ENCODE measurements at places on chromosomes 12 and 14. TPM values are rescaled to one million over a fixed set of nuclear protein-coding genes. Genes with fewer than 3 reads are reported as not detected.

- H3K36me3 ChIP-seq = no peaks in the 10 kb centered on the region
- peak overlapping the region; percentile 44 for H3K27ac ChIP-seq
- H3K4me1 ChIP-seq = peaks cover 52% of the 10 kb centered on the region
- peaks cover 31% of the 10 kb centered on the region for H3K27me3 ChIP-seq
These were observed 4.7 kb downstream of the NID2 start for GRCh38 chr14:52064174-52064573.

GRCh38 chr12:10940389-10940788 lies 1.3 kb upstream of the TAS2R14 start:
- no peak for DNase-seq
- H3K4me1 ChIP-seq = no peaks in the 10 kb centered on the region
- no peaks in the 10 kb centered on the region for H3K27me3 ChIP-seq
- peaks cover 18% of the 10 kb centered on the region for H3K36me3 ChIP-seq
- no peak overlapping the region for H3K27ac ChIP-seq
- no peak overlapping the region for H3K4me3 ChIP-seq

DNA sequence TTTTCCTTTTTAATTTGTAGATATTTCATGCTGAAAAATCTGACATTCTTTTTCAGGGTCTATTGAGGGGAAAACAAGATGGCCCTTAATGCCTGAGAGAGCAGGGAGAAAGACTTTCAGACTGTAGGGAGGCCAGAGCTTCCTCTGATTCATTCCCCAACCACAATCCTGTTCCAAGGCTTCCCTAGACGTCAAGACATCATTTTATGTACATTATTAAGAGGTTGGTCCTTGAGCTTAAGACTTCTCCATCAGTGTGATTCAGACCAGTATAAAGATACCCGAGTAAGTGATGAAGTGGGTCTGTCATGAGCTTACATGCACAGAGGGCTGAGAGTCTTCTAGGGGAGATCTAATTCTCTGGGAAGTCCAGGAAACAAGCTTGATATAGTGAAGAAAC lies 57.3 kb downstream of the AVPR1A start:
- DNase-seq = no peak
- H3K4me3 ChIP-seq = no peak overlapping the region
- H3K27ac ChIP-seq = no peak overlapping the region
- H3K36me3 ChIP-seq = no peaks in the 10 kb centered on the region

GRCh38 chr12:94563286-94563685 lies 87.1 kb downstream of the TMCC3 start:
- H3K27me3 ChIP-seq = peaks cover 28% of the 10 kb centered on the region
- no peak overlapping the region for H3K4me3 ChIP-seq
- H3K36me3 ChIP-seq = no peaks in the 10 kb centered on the region
- no peak for DNase-seq

Gene C12orf50
- 0.22 TPM for total RNA-seq

DNA sequence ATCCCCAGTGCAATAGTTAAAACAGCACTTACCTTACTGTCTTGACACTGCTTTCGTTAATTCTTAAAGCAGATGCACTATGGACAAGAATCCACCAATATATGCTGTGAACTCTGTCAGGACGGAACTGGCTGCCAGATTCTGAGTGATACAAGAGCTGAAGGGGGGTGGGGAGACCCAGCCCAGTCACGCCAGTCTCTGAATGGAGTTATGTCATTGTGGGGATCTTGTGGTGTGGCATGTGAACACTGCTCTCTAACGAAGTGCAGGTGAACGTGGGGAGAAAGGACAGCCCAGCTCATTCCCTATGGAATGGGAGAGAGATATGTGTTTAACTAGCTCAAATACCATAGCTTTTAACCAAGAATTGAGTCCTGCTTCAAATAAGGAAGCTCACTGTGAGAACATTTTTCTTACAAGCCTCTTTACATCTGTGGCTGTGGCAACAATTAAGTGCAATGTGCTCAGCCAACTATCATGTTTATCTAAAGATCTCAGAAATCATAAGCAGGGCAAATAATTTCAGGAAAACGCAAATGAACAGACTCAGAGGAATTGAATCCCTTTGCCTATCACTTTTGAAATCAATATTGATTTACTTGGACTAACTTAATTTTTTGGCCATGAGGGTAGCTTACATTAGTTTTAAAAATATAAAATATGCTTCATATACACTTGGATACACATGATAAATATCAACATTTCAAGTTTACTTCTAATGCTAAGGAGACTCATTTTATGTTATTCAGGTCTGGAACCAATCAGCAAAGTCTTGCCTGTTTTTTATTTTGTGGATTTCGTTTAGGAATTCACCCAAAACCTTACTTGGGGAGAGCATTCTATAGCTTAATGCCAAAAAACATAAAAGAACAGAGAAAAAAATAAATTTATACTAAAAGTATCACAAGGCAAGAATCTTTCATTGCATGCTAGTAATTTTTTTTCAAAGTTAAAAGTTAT lies at the start of gene LUM:
Gene LUM, minus strand, starts transcription at position 129 of the 960 bp plus-strand sequence. CDS start 2,515 bp downstream, outside the sequence.
- H3K36me3 ChIP-seq = peaks cover 4% of the 10 kb centered on the region
- H3K27ac ChIP-seq = peak within 1 kb of the TSS; percentile 92
- no peaks in the 10 kb centered on the region for H3K27me3 ChIP-seq
- DNase-seq = no peak

Measured in mesothelial cell of epicardium (in vitro differentiated cells).